ENCODE measurements at places on chromosomes 12 and 14.

GRCh38 chr12:1020389-1020788, 29.4 kb downstream of the ERC1 start:
- DNase-seq = no peak

DNA sequence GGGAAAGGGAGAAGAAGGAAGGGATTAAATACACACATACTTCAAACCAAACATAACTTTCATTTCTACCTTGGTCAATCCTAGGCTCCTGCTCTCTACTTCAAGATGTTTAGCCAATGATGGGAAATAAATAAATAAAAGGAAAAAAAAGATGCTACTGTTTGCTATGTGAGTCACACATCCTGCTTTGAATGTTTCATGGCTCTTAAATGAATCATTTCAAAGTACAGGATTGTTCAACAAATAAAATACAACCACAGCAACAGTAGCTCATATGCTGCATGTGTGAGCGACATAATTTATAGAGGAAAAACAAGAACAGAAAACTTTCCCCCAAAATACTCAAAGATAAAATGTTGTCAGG, 54.3 kb upstream of the NPFF start:
- DNase-seq = no peak

GRCh38 chr12:126201981-126202537, 1136.8 kb downstream of the AACS start:
- no peak for DNase-seq

- DNase-seq = no peak
Measured at GRCh38 chr12:54593135-54593534, 4.7 kb upstream of the PPP1R1A start.

DNA sequence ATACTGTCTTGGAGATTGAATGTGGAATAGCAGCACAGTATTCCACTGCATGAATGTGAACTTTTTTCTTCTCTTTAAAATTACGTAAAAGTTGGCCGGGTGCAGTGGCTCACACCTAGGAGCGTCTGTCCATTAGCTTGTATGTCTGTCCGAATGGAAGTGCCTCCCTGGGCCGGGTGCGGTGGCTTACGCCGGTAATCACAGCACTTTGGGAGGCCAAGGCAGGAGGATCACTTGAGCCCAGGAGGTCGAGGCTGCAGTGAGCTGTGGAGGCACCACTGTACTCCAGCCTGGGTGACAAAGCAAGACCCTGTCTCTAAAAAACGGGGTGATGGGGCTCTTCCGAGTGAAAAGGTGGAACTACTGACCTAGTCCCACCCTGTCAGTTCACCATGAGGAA, 22.6 kb upstream of the VSX2 start:
- DNase-seq = no peak

DNA sequence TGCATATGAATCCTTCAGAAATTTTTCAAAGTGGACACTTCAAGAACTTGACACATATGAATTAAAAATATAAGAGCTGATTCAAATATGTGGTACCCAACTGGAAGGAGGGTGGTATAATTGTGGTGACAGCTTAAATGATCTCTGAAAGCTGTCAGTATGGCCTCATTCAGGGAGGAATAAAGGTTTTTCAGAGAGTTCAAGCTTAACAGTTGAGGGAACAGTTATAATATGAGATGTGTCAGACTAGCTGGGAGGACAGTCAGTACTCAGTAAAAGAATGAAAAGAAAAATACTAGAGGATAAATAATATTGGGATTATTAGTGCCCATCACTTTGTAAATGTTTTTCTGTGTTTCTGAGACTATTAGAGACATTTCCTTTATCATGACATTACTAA, 277.5 kb downstream of the RASSF9 start:
- no peak for DNase-seq

DNA sequence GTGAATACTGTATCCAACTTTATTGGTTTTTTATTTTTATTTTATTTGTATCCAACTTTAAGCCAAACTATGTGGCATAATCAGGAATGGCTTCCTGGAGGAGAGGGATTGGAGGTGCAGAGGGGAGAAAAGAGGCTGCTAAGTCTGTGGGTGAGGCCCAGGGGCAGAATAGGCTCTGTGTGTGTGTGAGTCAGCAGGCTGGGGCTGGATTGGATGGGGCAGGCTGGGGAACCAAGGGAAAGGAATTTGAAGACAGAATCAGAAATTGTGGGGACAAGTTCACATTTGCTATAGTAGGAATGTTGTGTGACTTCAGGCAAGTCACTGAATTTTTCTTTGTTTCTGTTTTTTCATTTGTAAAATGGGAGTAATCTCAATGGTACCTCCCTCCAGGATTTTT, 12.8 kb upstream of the RILPL1 start:
- DNase-seq = no peak

DNA sequence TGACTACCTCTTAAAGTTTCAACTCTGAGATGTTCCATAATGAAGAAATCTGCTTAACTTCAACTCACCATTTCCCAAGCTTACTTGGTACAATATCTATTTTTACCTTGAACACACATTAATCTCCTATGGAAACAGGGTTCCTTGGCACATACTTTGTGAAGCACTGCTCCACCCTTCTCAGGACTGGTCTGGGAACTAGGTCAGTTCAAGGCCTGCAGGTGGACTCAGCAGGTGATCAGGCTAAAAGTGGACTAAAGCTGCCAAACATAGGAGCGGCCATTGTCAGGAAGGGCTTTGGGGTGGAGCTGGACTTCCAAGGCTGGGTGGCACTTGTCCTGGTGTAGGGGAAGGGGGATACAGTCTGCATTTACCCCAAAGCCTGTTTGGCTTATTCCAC, 202.3 kb downstream of the NUAK1 start:
- DNase-seq = no peak

DNA sequence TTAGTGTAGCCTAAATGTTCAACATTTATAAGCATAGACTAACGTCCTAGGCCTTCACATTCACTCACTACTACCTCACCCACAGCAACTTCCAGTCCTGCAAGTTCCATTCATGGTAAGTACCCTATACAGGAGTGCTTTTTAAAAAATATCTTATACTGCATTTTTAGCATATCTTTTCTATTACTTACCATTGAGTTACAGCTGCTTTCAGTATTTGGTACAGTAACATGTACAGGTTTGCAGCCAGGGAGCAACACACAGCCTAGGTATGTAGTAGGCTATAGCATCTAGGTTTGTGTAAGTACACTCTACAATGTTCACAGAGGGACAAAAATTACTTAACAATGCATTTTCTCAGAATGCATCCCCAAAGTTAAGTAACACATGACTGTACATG, 17.4 kb downstream of the IPO8 start:
- no peak for DNase-seq

DNA sequence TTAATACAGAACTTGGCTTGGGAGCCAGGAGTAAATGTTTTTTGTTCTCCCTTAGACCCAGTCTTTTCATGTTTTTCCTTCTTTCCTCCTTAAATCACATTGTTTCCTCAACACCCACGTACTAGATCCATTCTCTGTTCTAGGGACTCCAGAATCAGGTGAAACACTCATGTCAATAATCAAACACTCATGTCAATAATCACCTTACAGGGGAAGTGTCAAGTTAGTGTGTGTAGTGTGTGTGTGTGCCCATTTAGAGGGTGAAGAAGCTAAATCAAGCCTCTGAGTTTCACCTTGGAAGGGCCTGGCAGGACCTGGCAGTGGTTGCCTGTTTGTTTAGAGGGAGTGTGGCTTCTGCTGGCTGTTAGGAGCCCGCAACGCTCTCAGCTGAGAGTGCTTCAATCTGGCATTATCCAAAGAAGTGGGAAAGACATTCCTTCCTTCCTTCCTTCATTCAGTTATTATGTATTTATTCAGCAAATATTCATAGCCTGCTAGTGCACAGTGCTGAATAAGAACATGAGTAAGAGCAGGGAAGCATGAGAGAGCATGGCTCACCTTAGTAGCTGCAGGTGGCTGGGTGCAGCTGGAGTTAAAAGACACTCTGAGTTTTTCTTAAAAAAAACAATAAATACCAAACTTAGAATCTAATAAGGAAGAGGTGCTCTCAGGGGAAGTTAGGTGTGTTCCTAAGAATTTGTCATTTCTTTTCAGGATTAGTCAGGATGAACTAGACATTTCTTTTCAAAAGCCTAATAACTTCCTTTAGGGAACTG, 17.6 kb upstream of the EID3 start:
- DNase-seq = peak; percentile 72

- no peak for DNase-seq
Measured at GRCh38 chr14:89040080-89040459, 215.6 kb downstream of the TTC8 start.

DNA sequence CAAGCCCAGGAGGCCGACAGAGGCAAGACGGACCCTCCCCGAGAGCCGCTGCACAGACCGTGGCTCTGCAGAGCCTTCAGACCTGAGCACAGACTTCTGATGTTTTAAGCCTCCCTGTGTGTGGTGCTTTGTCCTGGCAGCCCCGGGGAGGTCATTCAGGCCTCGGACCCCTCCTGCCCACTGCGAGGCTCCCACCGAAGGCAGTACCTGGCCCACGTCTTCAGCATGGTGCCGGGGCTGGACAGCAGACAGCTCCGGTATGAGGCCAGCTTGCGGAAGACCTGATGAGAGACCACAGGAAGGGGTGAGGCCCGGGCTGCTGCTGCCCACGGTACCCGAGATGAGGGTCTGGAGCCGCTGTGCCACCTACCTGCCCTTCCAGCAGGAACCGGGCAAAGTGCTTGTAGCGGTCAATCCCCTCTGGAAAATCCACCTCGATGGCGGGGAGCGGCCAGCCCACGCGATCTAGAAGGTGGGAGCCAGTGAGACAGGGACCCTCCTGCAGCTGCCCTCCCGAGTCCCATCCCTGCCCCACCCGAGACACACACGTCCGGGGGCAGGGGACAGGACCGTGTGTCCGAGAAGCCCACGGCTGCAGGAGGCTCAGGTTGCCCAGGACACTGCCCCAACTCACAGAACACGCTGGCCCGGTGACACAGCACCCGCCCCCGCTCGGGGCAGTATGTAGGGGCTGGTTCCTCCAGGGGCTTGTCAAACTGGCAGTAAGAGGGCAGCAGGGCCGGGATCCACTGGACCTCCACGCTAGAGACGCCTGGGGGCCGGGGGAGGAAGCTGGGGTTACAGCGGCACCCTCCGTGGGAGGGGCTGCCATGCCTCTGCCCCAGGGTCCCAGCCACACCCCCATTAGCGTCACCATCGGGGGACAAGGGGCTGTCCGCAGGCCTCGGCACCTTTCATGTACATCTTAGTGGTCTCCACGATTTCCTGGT, 35.6 kb upstream of the UBC start:
- DNase-seq = no peak

DNA sequence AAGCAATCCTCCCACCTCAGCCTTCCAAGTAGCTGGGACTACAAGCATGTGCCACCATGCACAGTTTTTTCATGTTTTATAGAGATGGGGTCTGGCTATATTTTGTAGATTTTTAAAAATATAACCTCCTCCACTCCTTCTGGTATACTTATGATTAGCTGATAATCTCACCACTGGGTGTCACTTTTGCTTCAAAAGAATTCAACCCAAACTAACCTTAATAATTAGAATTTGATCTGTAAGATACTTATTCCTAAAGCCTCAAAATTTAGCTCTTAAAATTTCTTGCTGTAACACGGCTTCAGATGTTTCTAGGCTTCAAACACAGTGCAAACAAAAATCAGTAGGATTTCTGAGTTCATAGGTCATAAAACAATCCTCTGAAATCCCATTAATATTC, 130.3 kb downstream of the CEP83 start:
- DNase-seq = no peak

GRCh38 chr12:62211510-62211909, 48.7 kb upstream of the USP15 start:
- no peak for DNase-seq

- DNase-seq = no peak
Measured at GRCh38 chr12:91893476-91893875, 252.2 kb downstream of the BTG1 start.
